ENCODE measurements at places on chromosomes 7 and 10. TPM values are rescaled to one million over a fixed set of nuclear protein-coding genes. Genes with fewer than 3 reads are reported as not detected.

The ARMH3 gene
- 25.1 TPM for total RNA-seq

The TWIST1 gene
- not detected for total RNA-seq

The NPTX2 gene
- total RNA-seq: 1.6 TPM

The HTR7 gene
- total RNA-seq: 0.29 TPM

The SAP25 gene
- 5.5 TPM for total RNA-seq

The NEURL1 gene
- total RNA-seq: 46.1 TPM

The C7orf57 gene
- 0.24 TPM for total RNA-seq

The EBF3 gene
- 0.12 TPM for total RNA-seq

The PPP1R17 gene
- not detected for total RNA-seq

The SEMA4G gene
- total RNA-seq: 133 TPM

The COL13A1 gene
- 1.0 TPM for total RNA-seq

The AKR1E2 gene
- total RNA-seq: 16.3 TPM

The COPG2 gene
- total RNA-seq: 19.1 TPM

The AS3MT gene
- 1.9 TPM for total RNA-seq

The ICA1 gene
- 47.5 TPM for total RNA-seq

The OPALIN gene
- not detected for total RNA-seq

The PPP1R3C gene
- total RNA-seq: 1.9 TPM

The UPK3B gene
- 2.6 TPM for total RNA-seq

The COL17A1 gene
- total RNA-seq: 249 TPM

The GNGT1 gene
- total RNA-seq: not detected

The CYTH3 gene
- total RNA-seq: 9.1 TPM

The IDI1 gene
- total RNA-seq: 41.3 TPM

The ABCF2 gene
- total RNA-seq: 38.3 TPM

The CUL2 gene
- total RNA-seq: 27.4 TPM

The ZNF425 gene
- total RNA-seq: 1.0 TPM

The PIP gene
- not detected for total RNA-seq

The EEPD1 gene
- 8.2 TPM for total RNA-seq

The FAS gene
- 41.1 TPM for total RNA-seq

The CNPY1 gene
- not detected for total RNA-seq

The UBN2 gene
- 19.3 TPM for total RNA-seq

The WNT8B gene
- not detected for total RNA-seq

The EPO gene
- not detected for total RNA-seq

The CNTNAP2 gene
- total RNA-seq: 4.4 TPM

The HOXA11 gene
- 2.9 TPM for total RNA-seq
